ENCODE measurements at places on chromosomes 11 and 22. TPM values are rescaled to one million over a fixed set of nuclear protein-coding genes. Genes with fewer than 3 reads are reported as not detected.
A peak's percentile ranks its signal among the peaks of the same experiment; 100 is the strongest.

NAV2 gene
- total RNA-seq, result 60.8 TPM

GLB1L3 gene
- 1.3 TPM for total RNA-seq

CACNA1I gene
- total RNA-seq, result 0.67 TPM

RAB3IL1 gene
- 5.3 TPM for total RNA-seq

EHF gene
- 122 TPM for total RNA-seq

ROBO4 gene
- total RNA-seq, result 17.3 TPM

GGTLC3 gene
- 3.0 TPM for total RNA-seq

DYNC2H1 gene
- 14.3 TPM for total RNA-seq

MS4A2 gene
- total RNA-seq, result 1.3 TPM

RAB36 gene
- 17.5 TPM for total RNA-seq

LRRN4CL gene
- total RNA-seq, result 6.4 TPM

GGTLC2 gene
- 5.3 TPM for total RNA-seq

DNA sequence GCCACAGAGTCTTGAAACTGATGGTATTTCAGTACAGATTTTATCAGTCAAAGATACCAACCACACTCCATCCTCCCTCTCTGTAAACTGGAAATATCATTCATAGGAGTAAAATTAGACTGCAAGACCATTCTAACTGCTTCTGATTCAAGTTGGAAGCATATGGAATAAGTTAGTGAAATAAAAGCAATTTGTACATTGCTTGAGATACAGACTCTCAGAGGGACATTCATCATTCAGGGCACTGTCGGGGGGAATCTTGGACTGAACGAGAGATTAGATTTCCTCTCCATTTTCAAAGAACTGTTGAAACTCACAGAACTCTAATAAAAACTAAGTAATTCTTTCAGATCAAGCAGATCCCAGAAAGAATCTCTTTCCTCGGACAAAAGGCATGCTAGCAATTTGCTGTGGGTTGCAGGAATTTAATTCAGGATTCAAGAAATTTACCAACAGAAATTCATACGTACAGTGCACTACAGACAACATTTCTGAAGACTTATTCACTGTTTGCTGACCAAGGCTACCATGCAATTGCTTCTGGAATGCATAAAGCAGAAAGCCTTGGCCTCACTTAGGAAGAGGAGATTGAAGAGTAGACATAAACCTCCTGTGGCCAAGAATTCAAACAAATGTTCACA is 34.1 kb downstream of the PAMR1 start:
- no peak for DNase-seq

GRCh38 chr11:57364851-57365660 is 15.9 kb downstream of the PRG3 start:
- no peak for DNase-seq

- peak; percentile 64 for DNase-seq
Measured at GRCh38 chr22:27804470-27805297, 3.1 kb upstream of the MN1 start.

GRCh38 chr11:94117871-94118270 is 10.8 kb upstream of the PANX1 start:
- no peak for DNase-seq

DNA sequence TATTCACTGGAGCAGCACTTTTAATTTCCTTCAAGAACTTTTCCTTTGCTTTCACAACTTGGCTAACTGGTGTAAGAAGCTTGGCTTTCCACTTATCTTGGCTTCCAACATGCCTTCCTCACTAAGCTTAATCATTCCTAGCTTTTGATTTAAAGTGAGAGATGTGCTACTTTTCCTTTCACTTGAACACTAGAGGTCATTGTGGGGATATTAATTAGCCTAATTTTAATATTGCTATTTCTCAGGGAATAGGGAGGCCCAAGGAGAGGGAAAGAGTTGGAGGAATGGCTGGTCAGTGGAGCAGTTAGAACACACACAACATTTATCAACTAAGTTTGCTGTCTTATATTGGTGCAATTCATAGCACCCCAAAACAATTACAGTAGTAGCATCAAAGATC is 24.6 kb upstream of the CCDC90B start:
- no peak for DNase-seq

DNA sequence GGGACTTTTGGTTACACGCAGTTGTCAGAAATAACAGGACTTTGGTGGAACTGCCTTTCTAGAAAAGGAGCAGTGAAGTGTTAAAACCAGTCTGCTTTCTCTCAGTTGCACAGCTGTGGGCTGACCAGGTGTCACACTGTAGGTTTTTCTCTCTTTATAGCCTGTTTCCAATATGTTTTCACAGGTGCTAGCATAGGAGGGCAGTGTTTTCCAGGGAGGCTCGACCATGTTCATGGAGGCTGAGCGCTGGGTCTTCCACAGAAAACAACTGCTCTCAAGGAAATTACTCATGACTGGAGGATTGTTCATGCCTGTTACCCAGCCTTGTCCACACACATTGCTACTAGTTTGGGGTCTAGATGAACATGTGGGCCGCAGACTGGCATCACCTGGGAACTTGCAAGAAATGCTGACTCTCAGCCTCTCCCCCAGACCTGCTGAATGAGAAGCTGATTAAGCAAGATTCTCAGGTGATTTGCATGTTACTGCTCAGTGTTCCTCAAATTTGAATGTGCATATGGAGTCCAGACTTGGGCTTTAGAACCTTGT is 157.7 kb downstream of the MAML2 start:
- DNase-seq, result no peak

- DNase-seq, result no peak
Measured at GRCh38 chr11:93166862-93167261, 30.9 kb downstream of the SLC36A4 start.

DNA sequence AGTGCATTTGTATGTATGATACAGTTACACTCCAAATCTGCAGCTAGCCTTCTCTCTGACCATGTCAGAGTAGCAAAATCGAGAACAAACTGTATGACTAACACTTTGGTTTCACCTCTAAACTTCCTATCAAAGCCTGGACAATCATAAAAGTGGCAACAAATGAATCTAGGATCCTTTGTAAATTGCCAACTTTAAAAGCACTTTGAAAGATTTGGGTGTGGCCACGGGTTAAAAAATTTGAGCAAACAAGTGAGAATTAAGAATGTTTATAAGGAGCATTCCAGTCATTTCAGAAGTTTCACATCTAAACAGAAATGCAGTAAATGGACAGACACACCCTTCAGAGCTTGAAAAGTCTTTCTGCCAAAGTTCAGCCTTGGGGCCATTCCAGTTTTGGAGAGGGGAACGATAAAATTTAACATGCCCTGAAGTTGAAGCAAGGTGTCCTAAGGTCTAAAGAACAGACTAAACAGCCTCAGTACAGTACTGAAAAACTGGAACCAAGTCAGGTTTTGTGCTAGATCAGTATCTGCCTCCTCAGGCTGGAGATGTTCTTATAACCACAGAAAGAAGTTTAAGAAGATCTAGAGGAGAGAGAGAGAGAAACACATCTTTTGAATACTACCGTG is 181.9 kb upstream of the BDNF start:
- DNase-seq, result no peak

- DNase-seq, result no peak
Measured at GRCh38 chr11:113197446-113197845, 116.9 kb upstream of the TTC12 start.

- no peak for DNase-seq
Measured at GRCh38 chr11:79296141-79296540, 144.7 kb downstream of the TENM4 start.

GRCh38 chr11:113045146-113045545 is 83.9 kb downstream of the NCAM1 start:
- no peak for DNase-seq

DNA sequence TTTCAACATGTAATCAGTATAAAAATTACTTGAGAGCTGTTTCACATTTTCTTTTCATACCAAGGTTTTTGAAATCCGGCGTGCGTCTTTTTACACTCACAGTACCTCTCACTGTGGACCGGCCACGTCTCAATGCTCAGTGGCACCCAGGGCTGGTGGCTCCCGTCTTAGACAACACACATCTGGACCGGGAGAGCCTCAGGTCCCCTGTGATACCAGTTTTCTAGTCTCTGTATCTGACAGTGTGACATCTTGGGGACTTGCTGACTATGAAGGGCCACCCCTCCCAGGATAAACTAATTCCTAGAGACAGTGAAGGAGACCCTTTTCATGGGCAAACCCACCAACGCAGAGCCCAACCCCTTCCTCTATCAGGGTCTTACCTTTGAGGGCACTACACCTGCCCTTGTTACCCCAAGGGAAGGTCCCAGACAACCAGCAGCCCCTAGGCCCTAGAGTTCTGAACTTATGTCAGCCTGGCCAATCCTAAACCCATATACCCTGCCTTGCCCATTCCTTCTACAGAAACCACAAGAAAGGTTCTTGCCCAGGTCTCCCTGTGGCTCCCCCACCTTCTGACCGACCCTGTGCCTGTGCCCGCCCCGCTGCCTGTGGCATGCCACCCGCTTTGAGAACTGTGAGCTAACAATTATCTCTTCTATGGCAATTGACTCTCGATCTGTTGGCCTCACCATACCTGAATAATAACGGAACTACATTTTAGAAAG is 6.1 kb upstream of the ASCL2 start:
- DNase-seq, result no peak

GRCh38 chr11:94762208-94762607 is 5.9 kb upstream of the AMOTL1 start:
- no peak for DNase-seq

DNA sequence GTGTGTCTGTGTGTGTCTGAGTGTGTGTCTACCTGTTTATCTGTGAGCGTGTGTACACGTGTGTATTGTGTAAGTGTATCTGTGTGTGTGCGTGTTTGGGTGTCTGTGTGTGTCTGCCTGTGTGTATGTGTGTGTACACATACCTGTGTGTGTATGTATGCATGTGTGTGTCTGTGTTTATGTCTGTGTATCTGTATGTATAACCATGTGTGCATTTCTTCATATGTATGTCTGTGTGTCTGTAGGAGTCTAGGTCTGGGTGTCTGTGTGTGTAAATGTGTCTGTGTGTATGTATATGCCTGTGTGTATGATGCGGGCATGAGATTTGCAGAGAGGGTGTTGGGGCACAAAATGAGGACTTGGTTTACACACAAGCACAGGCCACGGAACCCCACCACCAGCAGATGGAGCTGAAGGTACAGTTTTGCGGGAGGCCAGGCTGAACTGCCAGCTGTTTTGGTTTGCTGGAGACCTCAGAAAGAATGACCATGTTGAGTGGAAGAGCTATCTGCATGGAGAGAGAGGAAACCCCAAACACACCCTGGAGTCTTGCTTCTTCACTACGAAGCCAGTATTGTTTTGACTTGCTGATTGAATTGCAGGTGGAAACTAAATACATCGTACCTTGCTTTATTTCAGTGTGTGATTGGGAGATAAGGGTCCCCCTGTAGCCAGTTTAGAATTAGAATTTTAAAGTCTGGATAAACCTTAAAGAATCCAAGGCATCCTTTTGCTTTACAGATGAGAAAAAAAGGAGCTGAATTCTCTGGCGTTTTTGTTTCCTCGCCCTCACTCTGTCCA is 497.2 kb downstream of the NTM start:
- no peak for DNase-seq

GRCh38 chr11:125871391-125872137 is 15.9 kb upstream of the HYLS1 start:
- no peak for DNase-seq

- peak; percentile 58 for DNase-seq
Measured at GRCh38 chr11:34830648-34831047, 85.5 kb downstream of the APIP start.

- DNase-seq, result no peak
Measured at GRCh38 chr22:30400159-30400558, 3.3 kb downstream of the SEC14L2 start.

DNA sequence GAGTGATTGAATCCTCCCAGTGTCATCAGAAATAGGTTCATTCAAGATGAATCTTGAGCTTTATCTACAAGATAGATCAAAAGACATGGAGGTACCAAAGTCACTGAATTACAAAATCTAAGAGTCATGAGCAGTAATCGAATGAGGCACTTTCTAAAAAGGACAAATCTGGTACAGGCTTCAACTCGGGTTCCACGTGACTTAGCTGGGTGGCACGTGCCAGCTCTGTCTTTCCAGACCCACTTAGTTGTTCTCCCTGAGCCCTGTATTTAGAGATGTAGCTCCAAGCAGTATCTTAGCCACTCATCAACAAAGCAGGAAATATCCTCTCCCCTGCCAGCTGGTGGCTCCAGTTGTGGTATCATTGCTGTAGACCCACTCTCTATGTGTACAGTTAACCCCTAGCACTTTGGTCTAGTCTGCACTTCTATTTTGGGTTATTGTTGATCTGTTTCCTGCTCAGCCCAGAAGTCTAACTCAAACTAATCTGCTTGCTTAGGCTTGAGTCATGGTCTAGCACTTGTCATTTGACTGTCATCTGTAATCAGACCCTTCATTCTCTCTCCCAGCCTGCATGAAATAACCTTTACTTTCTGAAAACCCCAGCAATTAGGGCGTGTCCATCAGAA is 528.7 kb downstream of the ETS1 start:
- DNase-seq, result no peak

- no peak for DNase-seq
Measured at GRCh38 chr11:92751594-92751993, 217.9 kb upstream of the MTNR1B start.

DNA sequence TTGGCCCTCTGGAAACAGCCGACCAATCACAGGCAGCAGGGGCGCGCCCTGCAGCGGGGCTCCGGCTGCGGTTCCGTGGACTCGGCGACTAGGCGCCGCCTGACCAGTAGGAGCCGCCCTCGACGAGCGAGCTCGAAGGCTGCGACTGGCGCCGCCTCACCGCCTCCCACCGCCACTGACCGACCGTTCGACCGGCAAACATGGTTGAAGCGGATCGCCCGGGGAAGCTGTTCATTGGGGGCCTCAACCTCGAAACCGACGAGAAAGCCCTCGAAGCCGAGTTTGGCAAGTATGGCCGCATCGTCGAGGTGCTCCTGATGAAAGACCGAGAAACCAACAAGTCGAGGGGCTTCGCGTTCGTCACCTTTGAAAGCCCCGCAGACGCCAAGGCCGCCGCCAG is at the start of gene RBMXL2:
Gene RBMXL2, plus strand, starts transcription at position 78 of the 400 bp plus-strand sequence. Its CDS starts 123 bp downstream, at position 201.
- peak; percentile 81 for DNase-seq

DNA sequence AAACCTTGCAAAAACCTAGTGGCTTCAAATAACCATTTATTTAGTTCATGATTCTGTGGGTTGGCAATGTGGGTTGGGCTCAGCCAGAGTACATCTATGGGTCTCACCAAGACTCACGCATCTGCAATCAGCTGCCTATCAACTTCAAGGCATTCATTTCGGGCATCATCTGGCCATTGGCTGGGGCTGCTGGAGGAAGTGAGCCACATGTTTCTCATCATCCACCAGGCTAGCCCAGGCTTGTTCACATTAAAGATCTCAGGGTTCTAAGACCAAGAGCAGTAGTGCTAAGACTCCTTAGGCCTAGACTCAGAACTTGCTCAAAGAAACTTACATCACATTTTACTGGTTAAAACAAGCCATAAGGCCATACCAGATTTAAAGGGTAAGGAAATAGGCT is 478.9 kb upstream of the ARHGAP42 start:
- DNase-seq, result no peak

GRCh38 chr11:75145196-75145971 is 5.5 kb upstream of the SLCO2B1 start:
- no peak for DNase-seq

All from upper lobe of left lung (tissue), 6 donors.